Activated naive CD4-positive, alpha-beta T cell (primary cell): ENCODE measurements at places on chromosomes 3 and 15.

GRCh38 chr3:13338996-13339395 is 81.1 kb downstream of the NUP210 start:
- DNase-seq: no peak

DNA sequence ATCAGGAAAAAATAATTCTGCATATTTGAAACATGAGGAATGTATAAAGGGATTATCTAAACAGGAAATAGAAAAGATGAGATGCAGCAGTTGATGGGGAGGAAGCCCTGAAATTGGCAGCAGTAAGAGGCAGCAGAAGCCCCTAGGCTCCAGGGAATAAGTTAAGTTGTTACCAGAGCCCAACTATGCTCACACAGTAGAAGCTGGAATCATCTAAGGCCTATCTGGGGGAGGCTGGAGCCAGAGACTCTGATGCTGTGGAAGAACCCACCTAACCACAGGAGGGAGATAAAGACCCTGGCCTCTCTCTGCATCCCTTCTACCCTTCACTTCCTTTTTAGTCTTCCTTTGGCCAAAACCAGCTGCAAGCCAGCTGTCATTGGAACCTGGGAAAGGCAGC is 519.7 kb downstream of the DIPK2A start:
- no peak for DNase-seq

GRCh38 chr3:111980716-111981456 is 2.1 kb downstream of the ABHD10 start:
- DNase-seq: no peak

- DNase-seq: no peak
Measured at GRCh38 chr15:79957741-79958140, 13.3 kb downstream of the BCL2A1 start.

DNA sequence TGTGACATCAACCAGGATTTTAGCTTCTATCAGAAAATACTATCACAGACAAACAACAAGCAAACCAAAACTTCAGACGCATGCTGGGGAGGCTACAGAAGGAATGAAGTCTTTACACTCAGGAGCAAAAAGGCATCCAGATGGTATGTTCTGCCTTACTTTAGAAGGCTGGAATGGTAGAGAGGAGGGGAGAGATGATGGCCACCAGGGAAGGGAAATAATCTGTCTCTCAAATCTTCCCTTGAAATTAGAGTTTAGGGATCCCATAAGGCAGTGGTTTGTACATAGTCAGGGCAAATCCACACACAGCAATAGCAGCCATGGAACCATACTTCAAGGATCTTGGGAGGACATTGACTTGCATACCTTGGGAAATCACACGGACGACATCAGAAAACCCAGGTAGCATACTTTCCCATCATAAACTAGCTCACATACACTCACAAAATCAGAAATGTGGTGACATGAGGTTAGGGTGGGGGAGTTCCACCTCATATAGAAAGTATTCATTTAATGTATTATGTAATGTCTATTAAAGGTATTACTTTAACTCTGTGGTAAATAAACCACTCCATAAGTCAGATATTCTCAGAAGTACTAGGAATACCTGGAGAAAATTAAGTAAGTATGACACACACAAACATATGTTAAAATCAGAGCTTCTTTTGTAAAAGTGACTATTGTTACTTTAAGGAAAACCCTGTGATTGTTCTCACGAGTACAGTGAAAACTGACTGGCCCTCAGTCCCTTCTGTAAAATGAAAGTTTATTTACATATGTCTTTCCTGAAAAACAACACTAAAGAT is 9.4 kb downstream of the BTLA start:
- no peak for DNase-seq

- DNase-seq: no peak
Measured at GRCh38 chr3:50551054-50551659, 16.4 kb downstream of the C3orf18 start.

- no peak for DNase-seq
Measured at GRCh38 chr15:99753066-99753465, 19.8 kb upstream of the LYSMD4 start.

DNA sequence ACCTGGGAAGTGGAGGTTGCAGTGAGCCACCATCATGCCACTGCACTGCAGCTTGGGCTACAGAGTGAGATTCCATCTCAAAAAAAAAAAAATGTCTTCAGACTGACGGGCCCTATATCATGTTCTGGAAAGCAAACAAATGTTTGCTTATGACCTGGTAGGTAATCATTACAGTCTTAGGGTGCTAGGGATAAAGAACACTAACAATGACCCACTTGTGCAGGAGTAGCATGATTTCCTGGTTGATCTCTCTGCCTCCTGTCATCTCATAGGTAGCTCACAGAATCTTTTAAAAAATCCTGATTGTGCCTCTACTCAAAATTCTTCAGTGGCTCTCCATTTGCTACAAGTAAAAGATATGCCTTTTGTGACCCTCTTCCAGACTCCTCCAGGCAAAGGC is 74.5 kb upstream of the TSPAN3 start:
- no peak for DNase-seq

GRCh38 chr15:101022876-101023275 is 103.7 kb downstream of the LRRK1 start:
- DNase-seq: no peak

- DNase-seq: no peak
Measured at GRCh38 chr3:24899901-24900603, 405.4 kb upstream of the THRB start.

- DNase-seq: no peak
Measured at GRCh38 chr3:37319784-37320183, 145.4 kb upstream of the LRRFIP2 start.

DNA sequence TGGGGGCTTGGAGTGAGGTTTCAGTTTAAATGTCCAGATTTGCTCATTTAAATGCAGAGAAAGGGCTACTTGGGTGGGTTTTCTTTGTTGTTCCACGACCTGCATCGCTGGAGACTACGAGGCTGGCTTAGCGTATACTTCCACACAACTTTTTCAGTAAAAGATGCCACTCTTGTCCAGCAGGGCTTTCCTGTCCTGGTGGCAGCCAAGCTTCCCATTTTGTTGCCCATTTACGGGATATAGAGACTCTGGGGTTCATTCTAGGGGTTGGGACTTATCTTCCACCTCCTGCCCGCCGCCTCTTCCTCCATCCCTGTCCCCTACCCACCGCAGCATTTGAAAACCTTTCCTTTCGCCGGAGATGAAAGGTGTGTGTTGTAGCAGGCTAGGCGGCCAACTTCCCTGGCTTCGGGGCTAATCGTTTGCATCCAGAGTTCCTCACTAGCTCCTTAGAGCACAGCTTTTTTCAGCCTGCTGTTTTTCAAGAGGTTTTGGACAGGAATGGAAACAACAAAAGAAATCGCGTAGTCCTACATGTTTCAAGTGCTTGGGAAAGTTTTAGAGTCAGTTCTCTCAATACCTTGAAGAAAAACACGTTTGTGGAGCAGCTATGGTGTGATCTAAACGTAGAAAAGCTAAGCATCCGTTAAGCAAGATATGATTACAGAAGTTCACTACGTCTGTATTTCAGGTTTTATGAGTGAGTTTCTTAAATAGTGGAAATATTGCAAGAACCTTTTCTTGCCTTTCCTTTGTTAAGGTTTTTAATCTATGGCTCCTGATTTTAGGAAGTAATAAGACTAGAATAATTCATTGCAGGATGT is 843 bp downstream of the CHRNA5 start:
- no peak for DNase-seq

DNA sequence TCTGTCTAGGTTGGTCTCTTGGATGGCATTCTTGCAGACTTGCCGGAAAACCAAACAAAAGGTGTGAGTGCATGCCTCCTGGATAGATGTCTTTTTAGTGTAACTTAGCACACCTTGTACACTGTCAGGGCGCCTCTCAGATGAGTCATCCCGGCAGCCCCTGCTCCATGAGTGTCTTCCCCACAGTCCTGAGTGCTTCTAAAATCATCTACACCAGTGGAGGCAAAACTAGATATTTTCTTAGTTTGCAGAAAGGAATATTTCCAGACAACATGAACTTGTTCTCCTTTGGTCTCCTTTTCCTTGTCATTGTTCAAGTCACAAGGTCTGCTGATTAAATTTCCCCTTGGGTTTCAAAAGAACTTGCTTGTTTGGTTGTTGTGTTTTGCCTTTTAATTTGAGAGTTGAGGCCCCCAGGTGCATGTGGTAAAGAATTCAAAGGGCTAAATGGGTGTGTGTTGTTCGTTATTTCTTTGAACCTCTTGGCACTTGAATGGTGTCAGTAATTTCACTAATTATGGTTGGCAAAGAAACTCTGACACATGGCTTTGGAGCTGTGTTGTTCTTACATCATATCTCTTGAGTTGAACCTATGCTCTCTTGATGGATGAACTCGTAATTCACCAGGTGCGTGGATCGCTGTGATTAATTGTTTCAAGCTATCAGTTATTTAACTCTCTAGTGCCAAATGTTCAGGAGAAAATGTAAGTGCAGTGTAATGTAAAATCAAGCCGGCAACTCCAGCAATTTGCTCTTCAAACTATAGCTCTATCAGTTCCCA is 98.2 kb downstream of the IGF1R start:
- no peak for DNase-seq

DNA sequence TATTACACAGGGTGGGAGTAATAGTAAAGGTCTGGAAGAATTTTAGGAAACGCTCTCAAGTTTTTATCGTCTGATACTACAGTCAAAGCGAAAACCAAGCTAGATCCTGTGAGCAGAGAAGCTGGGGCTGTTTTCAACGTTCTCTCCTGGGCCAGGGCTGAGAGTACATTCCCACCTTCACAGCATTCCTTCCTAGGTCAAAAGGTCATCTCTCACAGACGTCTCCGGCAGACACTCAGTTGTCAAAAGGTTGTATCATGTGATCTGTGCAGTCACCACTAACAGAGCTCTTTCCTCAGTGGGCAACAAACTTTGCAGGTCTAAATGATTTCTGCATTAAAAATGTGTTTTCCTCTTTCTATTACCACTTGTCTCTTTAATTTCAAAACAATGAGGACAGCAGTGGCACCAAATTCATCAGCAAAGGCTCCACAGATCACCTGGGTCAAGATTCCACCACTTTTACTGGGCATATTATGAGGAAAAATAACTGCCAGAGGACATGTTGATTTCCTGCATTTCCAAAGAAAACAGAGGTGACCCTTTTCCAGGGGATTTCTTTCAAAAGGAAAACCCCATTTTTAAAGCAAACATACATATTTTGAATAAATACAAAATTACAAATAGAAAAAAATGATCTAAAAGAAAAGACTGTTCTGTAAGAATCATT is 41.9 kb downstream of the MEIS2 start:
- DNase-seq: no peak

- DNase-seq: no peak
Measured at GRCh38 chr3:94171954-94172353, 109.1 kb downstream of the NSUN3 start.

GRCh38 chr3:188391592-188391991 is 237.6 kb downstream of the LPP start:
- DNase-seq: no peak

- DNase-seq: no peak
Measured at GRCh38 chr15:99135194-99135593, 30.3 kb downstream of the SYNM start.

DNA sequence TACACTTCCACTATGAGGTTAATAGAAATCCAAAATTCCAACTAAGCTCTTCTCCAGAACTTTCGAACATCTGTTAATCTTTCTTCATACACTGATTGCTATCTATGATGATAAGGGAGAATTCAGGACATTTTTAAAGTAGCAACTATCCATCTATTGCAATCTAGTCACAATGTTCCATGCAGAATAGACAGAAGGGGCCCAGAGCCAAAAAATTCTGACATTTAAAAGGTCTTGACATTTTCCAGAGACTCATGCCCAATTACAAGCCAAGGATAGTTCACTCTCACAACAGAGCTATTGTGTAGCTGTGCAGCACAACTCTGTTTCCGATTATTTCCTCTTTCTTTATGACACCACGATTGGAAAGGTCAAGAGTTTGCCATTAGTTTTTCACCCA is 999.7 kb upstream of the ALCAM start:
- no peak for DNase-seq

DNA sequence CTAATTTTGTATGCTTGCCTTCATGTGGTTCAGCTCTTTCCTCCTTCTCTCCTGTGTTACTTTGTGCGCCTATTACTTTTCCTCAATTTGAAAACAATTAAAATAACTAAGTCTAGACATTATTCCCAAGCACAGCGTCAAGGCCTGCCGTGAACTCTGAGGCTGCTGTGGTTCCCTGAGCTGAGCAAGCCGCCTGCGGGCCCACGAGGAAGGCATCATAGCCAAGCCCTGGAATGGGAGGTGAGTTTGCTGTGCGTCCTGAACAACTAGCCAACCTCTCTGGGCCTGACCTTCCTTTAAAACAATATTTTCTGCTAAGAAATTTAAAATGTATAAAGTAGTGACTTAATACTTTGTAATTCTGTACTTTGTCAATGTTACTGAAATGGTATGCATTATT is 327.2 kb downstream of the OCA2 start:
- no peak for DNase-seq

DNA sequence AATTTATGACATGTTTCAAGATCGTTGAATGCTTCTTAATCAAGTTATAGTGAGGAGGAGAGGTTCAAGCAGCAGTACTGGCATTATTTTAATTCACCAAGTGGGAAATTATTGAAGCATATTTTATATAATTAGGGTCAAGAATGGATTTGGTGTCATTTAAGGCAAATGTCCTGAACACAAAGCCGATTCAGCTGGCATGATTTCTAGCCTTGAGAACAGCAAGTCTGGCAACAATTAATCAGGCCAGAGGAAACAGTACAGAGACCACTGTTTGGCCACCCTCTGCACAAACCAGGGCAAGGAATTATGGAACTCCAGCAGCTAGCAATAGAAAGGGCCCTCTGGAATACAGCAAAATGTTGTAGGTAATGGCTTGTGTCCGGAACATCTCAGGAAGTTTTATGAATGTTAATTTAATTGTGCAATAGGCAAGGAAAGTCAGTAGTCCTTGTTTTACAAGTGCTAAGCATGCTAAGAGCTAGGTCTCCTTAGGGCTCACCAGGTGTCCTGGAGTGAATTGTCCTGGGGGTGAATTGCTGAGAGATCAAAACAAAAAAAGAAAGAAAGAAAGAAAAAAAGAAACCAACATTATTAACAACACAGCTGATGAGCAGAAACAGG is 38.7 kb upstream of the SNRK start:
- DNase-seq: no peak

DNA sequence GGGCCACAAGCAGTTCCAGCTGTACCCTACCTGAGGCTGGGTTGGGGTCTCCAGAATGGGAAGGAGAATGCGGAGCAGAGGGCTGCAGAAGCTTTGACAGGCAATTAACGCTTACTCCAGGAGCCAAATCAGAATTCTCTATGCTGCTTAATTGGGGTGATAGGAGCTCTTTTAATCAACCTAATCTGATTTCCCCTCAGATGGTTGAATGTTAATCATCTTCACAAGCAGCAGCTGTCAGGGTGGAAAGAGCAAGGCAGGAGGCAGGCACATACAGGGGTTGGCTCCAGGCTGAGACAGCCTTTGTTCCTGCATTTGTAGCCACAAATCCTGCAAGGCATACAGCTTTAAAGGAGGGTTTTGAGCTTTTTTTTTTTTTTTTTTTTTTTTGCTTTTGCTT is 2.6 kb downstream of the CILP start:
- no peak for DNase-seq

DNA sequence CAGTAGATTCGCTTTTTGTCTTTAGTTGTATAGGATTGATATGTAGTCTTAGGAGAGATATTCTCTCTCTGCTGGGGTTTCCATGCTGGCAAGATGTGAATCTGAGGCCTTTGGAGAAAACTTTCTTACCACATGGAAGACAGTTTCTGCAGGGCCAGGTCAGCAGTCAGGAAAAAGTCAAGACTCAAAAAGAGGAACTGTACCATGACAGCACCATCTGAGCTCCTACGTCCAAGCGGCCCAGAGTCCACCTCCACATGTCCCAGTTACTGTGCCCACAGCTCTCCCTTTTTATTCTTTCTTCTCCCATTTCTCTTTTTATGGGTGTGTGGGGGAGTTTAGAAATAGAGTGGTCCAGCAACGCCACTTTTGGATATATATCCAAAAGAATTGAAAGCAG is 172.0 kb downstream of the MTHFS start:
- DNase-seq: no peak

- DNase-seq: no peak
Measured at GRCh38 chr15:32872621-32873283, 154.9 kb downstream of the GREM1 start.
